ENCODE measurements at places on chromosomes 12 and 14.

DNA sequence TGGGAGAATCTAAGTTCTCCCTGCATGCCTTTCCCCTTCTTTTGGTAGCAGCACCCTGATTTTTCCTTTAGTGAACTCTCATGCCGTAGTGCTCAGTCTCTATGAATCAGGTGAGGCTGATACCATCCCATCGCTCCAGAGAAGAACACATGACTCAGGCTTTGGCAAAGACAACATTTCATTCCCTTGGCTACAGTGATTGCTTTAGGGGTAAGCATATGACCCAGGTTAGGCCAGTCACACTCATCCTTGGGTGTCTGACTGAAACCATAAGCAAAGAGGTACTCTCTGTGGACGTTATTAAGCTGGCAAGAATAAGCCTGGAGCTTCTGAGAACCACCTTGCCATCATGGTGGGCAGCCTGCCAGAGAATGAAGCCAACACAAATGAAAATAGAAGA lies 141.8 kb downstream of the MYRFL start:
- DNase-seq: no peak

- no peak for DNase-seq
Observed at GRCh38 chr12:1457901-1458300, 136.5 kb downstream of the FBXL14 start.

DNA sequence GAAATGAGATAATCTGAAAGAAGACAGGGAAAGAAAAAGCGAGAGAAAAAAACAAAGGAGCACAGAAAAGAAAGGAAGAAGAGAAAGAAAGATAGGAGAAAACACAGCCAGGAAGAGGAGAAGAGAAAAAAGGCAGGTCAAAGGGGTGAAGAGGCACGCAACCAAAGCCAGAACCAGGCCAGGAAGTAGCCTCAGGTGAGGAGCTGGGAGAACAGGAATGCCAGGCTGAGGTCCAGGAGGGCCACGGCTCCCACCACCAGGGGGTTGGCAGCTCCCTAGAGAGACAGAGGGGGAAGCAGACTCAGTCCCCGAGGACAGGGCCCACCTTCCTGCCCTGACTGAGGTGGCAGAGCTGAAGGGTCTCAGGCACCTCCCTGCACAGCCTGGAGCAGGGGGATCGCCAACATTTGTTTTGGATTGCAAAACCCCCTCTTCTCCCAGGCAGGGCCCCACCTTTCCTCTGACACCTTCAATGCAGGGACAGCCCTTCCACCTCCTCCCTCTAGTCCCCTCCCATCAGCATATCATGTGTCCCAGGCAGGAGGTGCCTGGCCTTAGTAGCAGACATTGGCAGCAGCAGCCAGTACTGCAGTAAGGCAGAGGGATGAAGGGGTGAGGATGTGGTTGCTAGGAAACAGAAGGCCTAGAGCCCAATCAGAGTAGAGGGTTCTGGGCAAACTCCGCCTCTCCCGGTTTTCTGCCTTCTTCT lies 2.0 kb upstream of the AP1G2 start:
- DNase-seq: no peak

DNA sequence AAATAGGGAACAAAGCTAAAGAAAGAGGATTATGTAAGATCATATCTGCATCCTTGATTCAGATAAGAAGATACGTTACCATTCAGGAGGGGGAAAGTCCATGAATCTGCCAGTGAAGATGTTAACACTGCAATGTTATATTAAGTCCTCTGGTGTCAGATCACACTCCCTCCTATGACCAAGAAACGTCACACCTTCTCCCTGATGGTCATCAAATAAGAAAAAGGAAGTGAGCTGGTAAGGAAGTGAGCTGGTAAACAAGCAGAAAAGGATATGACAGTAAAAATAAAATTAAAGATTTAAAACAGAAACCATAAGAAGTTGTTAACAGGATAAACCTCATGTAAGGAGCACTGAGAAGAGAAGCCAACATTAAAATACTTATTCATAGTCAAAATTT lies 340.2 kb downstream of the SEC23A start:
- DNase-seq: no peak

- no peak for DNase-seq
Observed at GRCh38 chr14:37658156-37658555, 62.7 kb downstream of the TTC6 start.

GRCh38 chr14:89600950-89601826 lies 184.2 kb upstream of the FOXN3 start:
- no peak for DNase-seq

- DNase-seq: peak; percentile 58
Observed at GRCh38 chr14:73753124-73753886, 39.1 kb upstream of the PNMA1 start.

DNA sequence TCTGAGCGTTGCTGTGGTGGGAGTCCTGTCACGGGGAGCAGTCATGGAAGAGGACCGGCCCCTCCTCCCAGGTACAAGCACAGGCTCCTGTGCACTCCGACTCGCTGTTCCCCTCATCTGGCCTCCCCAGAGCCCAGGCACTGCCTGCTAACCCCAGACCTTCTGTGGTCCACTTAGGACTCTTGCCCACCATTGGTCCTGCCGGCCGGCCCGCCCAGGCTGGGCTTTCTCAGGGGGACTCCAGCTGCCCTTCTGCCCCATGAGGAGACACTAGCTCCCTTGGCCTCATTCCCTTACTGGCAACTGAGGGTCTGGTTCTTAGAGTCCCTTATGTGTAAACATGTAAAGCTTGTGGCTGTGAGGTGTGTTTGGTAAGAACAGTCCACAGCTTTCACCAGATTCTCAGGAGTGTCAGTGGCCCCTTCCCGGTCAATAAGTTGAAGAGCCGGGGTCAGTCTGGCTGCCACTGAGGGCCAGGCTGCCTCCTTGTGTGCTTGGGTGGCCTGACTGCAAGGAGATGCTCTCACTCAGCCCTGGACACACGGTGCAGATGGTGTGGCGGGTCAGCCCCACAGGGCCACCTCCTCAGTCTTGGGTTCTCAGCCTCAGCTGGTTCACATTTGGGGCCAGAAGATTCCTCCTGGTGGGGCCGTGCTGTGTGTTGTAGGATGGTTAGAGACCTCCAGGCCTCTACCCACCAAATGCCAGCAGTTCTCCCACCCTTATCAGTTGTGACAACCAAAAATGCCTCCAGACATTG lies 43.6 kb downstream of the DDX51 start:
- no peak for DNase-seq

DNA sequence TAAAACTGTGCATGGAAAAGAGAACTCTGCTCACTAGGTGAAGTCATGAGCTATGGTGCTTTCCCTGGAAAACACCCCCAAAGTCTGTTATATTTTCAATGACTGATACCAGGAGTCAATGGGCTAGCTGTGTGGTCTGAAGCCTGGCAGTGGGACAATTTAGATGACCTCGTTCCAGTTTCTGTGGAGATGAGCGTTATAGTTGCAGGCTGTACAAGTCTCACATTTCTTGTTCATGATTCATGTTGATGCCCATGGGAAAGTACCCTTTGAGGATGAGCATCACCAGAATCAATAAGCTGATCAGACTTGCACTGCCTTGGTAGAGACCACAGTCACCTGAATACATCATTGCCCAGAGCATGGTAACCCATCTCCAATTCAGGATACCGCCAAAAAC lies 70.7 kb downstream of the NOVA1 start:
- DNase-seq: no peak

DNA sequence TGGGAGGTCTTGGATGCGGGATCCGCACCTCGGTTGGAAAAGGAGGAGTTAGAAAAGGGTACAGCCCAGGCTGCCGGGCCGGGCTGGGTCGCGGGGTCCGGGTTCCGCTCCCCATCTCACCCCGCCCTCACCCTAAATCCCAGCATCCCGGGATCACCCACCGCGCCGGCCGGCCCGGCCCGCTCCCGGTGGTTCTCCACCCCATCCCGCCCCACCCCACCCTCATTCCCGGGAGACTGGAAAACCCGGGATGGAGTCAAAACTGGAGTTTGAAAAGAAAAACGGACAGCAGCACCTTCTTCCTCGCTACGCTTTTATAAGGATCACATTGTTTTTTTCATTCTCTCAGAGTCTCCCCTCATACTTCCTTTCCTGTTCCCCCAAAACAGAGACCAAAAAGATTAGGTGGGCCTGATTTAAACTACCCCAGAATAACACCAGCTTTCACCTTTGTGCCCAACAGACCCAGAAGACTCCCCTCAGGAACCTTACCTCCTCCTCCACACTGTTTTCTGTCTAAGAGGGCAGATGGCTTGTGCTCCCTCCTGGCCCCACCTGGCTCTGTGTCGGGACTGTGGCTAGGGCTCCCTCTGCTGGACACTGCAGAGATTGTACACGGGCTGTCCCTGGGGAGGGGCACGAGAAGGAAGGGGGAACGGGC lies 2.8 kb downstream of the GLI1 start:
- DNase-seq: peak; percentile 92

DNA sequence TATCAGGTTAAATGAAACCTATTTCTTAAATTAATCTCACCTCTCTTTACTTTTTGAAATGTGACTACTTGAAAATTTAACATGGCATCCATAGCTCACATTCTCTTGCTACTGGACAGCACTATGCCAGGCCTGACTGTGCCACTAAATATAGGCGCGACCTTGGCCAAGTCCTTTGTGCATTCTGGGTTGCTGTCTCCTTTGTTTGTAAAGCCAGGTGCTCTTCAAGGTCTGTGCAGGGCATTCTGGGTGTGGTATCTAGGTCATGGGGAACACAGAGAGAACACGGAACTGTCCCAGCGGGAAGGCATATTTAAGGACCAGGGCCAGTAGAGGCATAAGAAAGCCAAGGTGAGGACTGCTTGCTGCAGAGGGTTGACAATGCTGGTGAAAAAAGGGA lies 121.2 kb downstream of the ZNF664 start:
- DNase-seq: no peak

- no peak for DNase-seq
Observed at GRCh38 chr12:25725470-25725869, 172.4 kb upstream of the LMNTD1 start.

DNA sequence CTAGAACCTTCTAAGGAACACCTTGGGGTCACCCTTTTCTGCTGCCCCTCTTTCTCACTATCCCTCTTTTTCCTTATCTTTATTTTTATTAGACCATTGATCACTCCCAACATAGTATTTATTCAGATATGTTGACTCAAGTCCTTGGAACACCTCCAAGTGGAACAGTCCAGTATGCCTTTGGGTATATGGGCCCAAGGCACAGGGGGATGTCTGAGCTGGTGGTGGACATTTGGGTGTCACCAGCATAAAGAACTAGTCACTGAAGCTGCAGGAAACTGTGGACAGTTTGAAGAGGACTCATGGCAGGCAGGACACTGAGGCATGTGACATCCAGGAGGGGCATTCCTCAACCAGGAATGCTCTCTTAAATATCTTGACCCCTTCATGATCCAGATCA lies 105.6 kb downstream of the VEZT start:
- no peak for DNase-seq

DNA sequence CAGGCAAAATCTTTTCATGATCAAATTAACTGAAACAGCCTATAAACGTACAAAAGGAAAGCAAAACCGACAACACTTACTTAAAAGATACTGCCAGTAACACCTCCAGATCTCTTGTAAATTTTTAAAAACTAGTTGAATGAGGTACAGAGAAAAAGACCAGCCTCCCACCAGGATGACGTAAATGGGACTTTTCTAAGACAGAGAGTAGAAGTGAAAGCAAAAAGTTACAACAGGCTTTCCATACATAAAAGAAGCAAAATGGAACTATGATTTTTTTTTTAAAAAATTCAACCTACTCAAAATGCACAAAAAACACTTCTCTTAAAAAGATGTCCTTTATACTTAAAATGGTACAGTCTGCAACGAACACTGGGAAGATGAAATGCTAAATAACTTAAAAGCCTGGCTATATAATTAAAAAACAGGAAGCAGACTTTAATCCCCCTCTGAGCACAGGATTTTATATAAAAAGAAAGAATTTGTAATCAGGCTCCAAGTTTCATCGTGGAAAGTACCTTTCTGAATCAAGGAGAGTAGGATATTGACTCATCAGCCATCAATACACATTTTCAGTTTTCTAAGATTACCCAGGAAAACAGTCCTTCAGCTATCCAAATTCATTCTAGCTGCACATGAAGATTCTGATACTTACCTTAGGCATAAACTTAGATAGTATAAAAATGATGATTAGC lies 14.2 kb upstream of the MYO1A start:
- peak; percentile 88 for DNase-seq

- DNase-seq: no peak
Observed at GRCh38 chr12:49345051-49345824, 1.4 kb upstream of the DNAJC22 start.

DNA sequence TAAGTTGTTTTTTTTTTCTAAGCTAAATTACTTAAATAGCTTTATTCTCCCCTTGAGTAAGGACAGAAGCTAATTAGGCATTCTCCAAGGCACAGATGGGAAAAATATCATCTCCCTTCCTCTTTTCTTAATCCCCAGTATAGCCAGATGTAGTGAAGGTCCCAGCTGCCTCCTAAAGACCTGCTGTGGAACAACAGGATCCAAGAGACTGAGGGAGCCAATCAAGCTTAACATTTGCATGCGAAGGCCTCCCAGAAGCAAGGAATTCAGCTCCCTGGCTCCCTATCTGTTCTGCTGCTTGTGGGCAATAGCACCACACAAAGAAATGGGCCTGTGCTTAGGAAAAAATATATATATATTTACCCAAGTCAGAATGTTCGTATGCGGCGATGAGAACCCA lies 255.2 kb downstream of the SYT1 start:
- DNase-seq: no peak

GRCh38 chr12:119730381-119730780 lies 62.4 kb downstream of the PRKAB1 start:
- DNase-seq: no peak

GRCh38 chr14:95054346-95055280 lies 102.7 kb downstream of the DICER1 start:
- no peak for DNase-seq

GRCh38 chr12:2267703-2268470 lies 215.1 kb downstream of the CACNA1C start:
- DNase-seq: no peak

- DNase-seq: no peak
Observed at GRCh38 chr12:72828662-72829324, 556.6 kb downstream of the TRHDE start.

GRCh38 chr12:108190529-108190928 lies 61.4 kb downstream of the WSCD2 start:
- no peak for DNase-seq

- no peak for DNase-seq
Observed at GRCh38 chr12:79532907-79533288, 157.9 kb downstream of the PAWR start.

DNA sequence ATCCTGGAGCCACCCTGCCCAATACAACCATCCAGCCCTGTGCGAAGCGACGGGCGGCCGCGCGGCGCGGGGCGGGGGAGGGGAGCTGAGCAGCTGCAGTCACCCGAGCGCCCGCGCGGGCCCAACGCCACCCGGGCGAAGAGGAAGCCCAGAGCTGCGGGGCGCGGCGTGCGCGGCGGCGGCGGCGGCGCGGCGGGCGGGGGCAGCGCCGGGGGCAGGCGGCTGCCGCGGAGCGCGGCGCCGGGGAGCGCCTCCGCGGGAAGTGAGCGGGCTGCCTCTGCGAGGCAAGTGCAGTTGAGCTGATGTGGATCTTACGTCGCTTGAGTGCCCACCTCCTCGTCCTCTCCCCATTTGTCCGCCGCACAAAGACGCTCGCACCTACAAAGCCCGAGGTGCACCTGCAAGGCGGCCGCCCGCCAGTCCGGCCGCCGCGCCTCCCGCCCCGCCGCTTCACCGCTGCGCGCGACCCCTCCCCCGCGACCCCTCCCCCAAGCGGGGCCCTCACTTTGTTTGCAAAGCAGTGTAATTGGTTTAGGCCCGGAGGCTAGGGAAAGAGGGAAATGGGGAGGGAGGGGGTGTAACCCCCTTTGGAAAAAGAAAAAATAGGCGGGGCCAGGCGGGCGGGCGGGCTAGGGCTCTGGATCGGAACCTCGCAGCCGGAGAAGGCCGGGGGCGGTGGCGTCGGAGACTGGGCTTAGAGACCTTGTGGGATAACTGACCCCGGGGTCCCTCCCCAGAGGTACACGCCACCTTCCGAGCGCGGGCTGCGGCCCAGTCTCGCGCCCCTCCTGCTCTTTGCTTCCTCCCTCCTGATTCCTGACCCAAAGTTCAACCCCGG lies at the start of the genes FOXA1 and TTC6:
TSS of gene FOXA1 (minus strand) at position 279 of the 838 bp plus-strand sequence. CDS start at position 2, 277 bp downstream.
TSS of gene TTC6 (plus strand) at position 659 of the 838 bp plus-strand sequence. CDS start 26,436 bp downstream, outside the sequence.
- DNase-seq: no peak

All from CD4-positive, alpha-beta T cell treated with Interleukin-21 for 1 hour (primary cell).